ENCODE measurements at places on chromosomes 1 and 21.
A peak's percentile ranks its signal among the peaks of the same experiment; 100 is the strongest.

DNA sequence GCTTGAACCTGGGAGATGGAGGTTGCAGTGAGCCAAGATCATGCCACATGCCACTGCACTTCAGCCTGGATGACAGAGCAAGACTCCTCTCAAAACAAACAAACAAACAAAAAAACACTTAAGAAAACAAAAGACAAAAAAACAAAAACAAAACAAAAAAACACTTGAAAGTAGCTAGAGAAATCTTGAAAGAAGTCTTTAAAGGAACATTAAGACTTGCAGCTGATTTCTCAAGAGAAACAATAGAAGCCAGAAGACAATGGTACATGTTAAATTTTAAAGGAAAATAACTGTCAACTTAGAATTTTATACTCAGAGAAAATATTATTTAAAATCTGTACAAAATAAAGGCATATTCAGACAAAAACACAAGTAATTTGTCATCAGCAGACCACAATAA lies 71.3 kb downstream of the HLX start:
- DNase-seq = no peak

- no peak for DNase-seq
Measured at GRCh38 chr1:15475752-15476314, at the start of gene CELA2B. Gene CELA2B (plus strand): TSS chr1:15476104. CDS start chr1:15476126, 22 bp downstream.

GRCh38 chr1:2307972-2308371 lies 79.9 kb downstream of the SKI start:
- no peak for DNase-seq

GRCh38 chr1:109113590-109114341 lies at the start of gene ELAPOR1:
Gene ELAPOR1 (plus strand): TSS chr1:109114115. CDS start chr1:109114184, 69 bp downstream.
- DNase-seq = peak; percentile 40

DNA sequence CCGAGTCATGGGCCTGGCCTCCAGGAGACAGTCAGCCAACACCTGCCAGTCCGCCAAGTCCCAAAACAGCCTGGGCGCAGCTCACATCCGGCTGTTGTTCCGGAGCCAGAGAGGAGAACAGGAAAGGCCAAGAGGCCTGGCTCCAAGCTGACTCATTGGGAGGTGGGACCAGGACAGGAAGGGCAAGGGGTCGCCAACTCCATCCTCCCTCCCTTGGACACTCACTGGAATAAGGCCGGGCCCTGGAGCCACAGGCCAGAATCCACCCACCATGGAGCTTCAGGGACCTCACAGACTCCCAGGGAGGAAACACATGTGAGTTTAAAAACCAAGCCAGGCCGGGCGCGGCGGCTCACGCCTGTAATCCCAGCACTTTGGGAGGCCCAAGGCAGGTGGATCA lies 25.1 kb upstream of the CLIC4 start:
- DNase-seq = no peak

- no peak for DNase-seq
Measured at GRCh38 chr1:165747632-165748447, 20.8 kb downstream of the TMCO1 start.

GRCh38 chr1:245771511-245772281 lies 616.9 kb downstream of the KIF26B start:
- no peak for DNase-seq

- DNase-seq = no peak
Measured at GRCh38 chr21:15567191-15567590, 162.6 kb upstream of the USP25 start.

GRCh38 chr1:6280761-6281451 lies 20.0 kb upstream of the GPR153 start:
- no peak for DNase-seq

DNA sequence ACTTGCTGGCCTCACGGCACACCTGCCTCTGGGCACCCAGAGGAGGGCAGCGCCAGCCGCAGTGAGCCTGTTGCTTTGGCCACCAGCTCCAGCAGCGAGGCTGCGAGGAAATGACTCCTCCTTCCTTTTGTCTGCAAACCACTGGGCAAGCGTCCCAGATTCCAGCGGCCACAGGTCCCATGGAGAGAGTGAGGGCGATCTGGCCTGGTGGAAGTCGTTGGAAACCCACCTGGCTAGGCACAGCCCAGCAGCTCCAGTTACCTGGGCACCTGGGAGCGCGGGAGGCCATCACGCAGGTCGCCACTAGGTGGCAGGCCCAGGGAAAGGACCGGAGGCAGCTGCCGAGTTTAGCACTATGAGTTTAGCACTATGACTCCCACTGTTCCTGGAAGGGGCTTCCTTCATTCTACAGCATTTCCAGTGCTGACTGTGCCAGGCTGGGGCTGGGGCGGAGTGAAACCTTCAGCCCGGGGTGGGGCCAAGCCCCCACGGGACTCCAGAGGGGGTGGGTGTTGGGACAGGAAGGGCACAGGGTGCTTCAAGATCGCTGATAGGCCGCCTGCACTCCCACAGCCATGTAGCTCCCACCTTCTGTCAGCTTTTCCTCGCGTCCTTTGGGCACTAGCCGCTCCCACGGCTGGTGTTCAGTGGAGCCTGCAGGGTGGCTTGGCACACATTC lies 1.1 kb upstream of the ESPN start:
- peak; percentile 29 for DNase-seq

DNA sequence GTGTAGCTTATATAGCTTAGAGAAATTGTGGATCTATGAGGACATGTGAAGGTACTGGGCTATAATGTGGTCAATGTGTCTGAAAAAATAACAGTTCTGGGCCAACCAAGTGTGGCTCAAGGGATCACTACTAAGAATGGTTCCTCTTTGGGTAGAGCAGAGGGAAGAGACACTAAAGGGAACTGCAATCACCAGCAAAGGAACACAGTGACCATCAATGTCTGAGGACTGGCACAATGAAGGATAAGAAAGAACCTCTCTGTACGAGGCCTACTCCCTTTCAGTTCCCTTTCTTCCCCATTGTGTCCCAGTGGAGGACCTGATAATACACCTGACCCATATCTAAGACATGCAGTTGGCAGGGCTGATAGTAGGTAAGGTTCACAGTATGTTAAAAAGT lies 89.9 kb upstream of the JAK1 start:
- DNase-seq = no peak

- DNase-seq = no peak
Measured at GRCh38 chr21:43864962-43865539, at the start of gene AGPAT3. Gene AGPAT3 (plus strand): TSS chr21:43865223. CDS start chr21:43959682, 94,459 bp downstream.

Data from stimulated activated CD8-positive, alpha-beta memory T cell treated with anti-CD3 and anti-CD28 coated beads, Interleukin-15, amount 100 ng/mL, for 24 hours (primary cell).